Activated CD4-positive, alpha-beta T cell treated with anti-CD3 and anti-CD28 coated beads for 1 hour (primary cell): ENCODE measurements at places on chromosomes 2 and 18.

GRCh38 chr2:39547811-39548719 is 111.0 kb upstream of the MAP4K3 start:
- DNase-seq = no peak

DNA sequence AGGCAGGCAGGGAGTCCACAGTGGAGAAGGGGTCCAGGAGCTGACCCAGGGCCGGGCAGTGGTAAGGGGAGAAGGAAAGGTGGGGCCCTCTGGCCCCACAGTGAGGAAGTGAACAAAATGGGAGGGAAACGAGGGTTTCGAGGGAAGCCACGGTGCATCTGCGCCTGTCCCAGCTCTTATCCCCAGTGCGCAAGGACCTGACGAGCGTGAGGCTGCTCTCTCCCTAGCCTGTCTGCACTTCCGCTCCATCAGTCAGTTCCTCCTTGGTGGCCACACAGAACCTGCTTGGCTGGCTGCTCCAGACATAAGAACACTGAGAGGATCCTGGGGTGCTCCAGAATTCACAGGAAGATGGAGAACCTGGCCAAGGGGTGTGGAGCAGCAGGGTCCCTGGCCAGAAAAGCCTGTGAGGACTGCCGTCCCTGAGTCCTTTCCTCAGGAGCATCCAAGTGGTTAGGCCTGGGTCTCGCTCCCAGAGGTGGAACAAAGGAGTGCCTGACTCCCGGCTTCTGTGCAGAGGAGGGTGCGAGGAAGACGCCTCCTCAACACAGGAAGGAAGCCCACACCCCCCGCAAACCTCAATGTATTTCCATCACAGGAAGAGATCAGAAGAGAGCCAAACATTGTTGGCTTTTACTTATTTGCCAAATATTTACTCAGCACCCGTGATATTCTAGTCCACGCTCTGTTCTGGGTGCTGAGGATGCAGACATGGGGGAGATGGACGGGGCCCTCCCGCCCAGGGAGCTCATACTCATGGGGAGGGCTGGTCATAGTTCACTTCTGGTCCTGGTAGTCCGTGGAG is 43.7 kb upstream of the SEMA4C start:
- DNase-seq = peak; percentile 33

DNA sequence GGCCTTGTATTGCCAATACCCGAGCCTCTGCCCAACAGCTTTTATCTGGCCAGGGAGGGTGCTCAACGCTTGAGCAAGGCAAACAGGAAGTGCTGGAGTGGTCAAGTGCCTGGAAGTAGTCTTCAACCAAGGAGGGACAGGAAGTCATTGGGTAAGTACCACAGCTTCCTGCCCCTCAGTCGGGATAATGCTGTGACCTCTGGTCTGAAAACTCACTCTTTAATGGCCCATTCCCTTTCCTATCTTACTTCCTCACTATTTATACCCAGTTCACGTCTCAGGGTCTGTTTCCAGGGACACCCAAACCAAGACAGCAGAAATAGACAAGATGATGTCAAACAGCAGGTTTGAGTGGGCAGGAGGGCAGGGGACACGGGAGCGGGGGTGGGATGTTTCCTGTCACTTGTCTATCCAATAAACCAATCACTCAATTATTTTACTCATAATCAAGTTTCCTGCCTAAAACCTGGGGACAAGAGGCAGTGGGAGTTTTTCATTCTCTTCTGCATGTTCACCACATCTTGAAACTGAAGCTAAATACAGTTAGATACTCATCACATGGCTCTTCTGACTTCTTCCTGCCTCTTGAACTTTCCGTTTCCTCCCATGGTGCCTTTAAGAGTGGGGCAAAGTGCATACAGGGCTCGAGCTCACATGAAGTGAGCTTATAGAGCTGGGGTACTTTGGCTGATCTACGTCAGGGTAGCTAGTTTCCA is 68.9 kb upstream of the CAB39 start:
- no peak for DNase-seq

GRCh38 chr2:69916106-69916505 is 1.2 kb downstream of the MXD1 start:
- DNase-seq = no peak

DNA sequence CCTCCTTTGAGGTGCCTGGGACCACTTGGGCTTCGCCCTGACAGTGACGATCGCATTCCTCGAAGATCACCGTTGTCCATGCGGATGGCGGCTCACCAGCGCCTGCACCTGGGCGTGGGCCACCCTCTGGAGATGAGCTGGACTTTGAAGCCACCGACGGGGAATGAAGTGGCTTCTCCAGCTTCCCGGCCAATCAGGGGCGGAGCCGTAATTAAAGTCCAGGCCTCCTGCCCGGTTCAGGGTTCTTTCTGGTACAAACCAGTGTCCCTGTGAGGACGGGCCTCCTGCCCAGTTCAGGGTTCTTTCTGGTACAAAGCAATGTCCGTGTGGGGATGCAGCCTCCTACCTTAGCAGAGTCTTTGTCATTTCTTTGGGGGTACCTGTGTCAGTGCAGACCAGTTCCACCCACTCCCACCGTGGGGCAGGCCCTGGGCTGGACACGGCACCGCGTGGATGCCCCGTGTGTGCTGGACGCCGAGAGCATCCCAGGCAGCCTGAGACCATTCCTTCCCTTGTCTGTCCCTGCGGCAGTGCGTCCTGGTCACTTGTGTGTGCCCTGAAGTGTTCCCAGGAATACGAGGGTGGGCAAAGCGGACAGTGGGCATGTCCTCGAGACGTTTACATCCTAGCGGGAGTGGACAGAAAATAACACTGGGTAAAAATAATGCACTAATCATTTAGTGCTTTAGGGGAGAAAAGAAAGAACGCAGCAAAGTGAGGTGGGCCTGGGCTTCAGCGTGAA is 55.0 kb downstream of the KCNG2 start:
- no peak for DNase-seq

DNA sequence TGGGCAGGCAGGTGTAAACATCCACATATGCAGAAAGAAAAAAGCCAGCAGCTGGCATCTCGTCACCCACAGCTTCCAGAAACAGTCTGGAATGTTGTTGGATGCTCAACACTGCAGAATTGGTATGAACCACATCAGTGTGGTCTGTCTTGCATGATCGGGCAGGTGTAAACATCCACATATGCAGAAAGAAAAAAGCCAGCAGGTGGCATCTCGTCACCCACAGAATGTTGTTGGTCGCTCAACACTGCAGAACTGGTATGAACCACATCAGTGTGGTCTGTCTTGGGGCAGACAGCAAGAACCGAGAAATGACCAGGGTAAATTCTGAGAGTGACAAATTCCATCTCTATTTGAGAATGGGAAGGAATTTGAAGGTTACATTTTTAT is 39.6 kb downstream of the DOCK10 start:
- DNase-seq = no peak

- DNase-seq = no peak
These were observed at the start of gene SFTPB for GRCh38 chr2:85668009-85668856. TSS of gene SFTPB (minus strand) at chr2:85668199. CDS start at chr2:85668183, 16 bp downstream.

- no peak for DNase-seq
These were observed 254.0 kb downstream of the CYP26B1 start for GRCh38 chr2:71893646-71894045.

DNA sequence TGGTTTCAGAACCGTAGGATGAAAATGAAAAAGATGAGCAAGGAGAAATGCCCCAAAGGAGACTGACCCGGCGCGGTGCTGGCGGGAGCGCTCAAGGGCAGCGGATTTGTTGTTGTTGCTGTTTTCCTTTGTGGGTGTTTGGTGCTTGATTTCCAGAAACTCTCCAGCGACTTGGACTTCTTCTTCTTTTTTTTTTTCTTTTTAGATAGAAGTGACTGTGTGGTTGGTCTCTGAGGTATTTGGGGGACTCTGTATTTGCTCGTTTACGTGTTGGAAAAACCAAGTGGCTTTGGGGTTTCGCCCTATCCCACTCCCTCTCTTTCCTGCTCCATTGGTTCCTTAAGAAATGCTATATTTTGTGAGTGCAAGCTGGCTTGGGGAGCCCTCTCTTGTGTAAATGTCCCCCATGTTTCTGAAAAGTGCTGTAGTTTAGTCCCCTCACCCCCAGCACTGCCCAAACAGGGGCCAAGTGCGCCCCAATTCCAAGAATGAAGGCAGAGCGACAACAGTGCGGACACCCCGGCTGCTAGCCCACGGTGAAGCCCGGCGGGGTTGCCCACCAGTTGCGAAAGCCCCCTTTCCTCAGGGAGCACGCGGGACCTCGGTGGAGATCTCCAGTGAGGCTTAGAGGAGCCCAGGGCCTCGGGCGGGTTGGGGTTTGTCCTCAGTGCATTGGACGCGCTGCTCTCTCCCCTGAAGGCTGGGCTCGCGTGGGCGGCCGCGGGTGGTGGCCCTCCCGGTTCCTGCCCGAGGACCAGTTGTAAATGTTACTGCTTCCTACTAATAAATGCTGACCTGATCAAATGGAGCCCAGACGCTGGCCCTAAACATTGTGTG is 1.8 kb downstream of the HOXD9 start:
- no peak for DNase-seq

DNA sequence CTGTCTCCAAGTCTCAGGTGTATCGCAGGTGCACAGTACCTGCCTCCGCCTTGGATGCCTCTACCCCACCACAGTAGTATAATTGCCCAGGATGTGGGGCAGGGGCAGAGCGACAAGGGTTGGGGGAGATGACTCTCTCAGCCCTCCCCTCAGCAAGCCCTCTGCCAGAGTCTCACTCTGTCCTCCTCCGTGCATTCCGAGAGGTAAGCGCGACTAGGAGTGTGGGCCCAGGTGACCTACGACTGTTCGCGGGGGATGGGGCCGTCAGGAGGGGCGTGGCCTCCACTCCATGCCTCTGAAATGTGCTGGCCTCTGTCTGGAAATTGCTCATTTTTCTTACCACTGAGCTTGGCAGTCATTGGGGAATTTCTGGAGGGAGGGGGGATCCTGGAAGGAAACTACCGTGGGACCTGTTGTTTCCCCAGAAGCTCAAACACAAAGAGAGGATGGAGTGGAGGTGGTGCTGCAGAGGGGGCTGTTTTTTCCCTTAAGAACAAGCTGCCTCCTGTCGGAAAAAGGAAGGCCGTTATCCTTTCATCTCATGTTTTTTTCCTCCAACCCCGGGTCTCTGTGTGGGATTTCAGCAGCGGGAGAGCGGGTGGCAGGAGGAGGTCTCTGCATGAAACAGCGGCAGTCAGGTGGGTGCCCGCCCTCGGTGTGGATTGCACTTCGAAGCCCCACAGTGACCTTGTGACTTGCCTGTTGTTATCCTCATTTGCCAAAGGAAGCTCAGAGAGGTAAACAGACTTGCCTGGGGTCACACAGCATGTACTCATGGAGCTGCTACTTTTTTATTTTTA is 13.0 kb upstream of the RALB start:
- no peak for DNase-seq

GRCh38 chr18:54150226-54150625 is 74.2 kb downstream of the MBD2 start:
- DNase-seq = no peak

- no peak for DNase-seq
These were observed 77.6 kb downstream of the AP1S3 start for GRCh38 chr2:223759569-223760430.

GRCh38 chr18:34595690-34596089 is 114.4 kb upstream of the DTNA start:
- no peak for DNase-seq

DNA sequence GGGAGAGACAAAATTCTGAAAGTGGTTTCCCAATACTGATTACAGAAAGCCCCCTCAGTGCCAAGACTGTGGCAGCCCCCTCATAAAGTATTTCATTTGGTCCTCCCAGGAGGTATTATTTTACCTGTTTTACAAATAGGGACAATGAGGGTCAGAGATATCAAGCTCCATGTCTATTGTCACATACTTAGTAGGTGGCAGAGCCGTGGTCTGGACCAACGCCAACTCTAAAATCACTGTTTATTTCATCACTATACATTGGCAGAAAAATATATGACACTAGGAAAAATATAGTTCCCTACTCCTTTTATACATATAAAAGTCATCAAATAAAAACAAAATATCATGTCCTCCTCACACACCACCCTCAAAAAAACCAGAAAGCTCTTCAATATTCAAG is 68.6 kb downstream of the DHRS9 start:
- DNase-seq = no peak

- DNase-seq = no peak
These were observed 40.7 kb downstream of the ARHGAP25 start for GRCh38 chr2:68775272-68775842.

- DNase-seq = no peak
These were observed 118.3 kb downstream of the MGAT5 start for GRCh38 chr2:134372141-134372540.

DNA sequence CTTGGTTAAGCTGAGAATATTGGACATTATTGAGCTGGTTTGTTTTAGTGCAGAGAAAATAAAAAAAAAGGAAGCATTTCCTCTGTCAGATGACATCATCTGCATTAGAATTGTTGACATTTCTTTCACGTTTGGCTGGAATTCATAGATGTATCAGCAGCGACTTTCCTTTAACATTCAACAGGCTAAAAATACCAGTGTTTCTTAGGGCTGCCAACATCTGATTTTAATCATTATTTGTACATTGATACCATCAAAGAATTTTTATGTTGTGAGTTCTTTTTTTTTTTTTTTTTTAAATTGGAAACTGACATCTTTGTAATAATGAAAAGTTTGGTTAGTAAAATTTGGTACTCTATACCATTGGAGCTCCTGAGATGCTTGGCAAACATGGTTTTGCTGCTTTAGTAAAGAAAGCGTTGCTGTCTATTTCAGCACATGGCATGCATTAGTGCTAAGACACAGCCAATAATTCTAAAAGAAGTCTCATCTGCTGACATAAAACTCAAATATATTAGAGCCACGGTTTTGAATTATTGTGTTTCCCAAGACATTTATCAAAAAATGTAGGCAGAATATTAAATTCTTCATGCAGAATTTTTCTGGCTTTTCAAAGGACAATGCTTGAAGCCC is 33.6 kb downstream of the GTF2A1L start:
- no peak for DNase-seq

- DNase-seq = no peak
These were observed 9.7 kb downstream of the CCT4 start for GRCh38 chr2:61878761-61879160.

GRCh38 chr2:41947701-41948396 is 100.0 kb upstream of the PKDCC start:
- no peak for DNase-seq

DNA sequence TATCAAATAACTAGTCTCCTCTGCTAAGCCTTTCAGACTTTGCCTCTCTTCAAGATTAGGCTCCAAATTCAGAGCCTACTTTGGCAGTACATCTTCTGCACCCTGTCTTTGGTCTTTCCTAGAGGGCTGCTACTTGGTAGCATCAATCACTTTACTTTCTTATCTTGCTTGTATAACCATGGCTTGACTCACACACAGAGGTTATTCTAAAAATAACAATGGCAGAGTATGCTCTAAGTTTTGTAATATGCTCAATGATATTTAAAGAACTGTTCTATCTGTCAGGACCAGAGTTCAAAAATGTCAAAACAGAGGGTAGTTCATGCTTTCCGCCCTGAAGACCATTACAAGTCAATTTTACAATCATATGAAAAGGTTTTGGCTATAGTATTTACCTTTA is 27.7 kb downstream of the THOC1 start:
- DNase-seq = no peak

DNA sequence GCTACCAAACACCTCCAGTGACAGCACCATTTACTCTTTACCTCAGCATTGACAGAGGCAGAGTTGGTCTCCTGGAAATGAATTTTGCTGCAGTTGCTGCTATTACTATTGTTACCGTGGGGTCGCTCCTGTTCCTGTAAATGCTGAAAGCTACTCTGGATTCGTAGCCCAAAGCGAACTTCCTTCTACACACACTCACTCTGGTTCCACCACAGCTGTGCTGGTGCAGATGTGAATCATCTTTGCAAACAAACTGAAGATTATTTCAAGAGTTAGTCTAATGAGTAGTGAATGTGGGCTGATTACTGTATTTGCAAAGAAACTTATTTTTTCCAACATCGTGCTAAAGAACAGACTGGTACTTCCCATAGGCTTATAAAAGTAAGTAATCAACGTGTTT is 304.0 kb downstream of the LPIN1 start:
- no peak for DNase-seq

GRCh38 chr2:192828175-192828574 is 633.4 kb upstream of the TMEFF2 start:
- no peak for DNase-seq
